ENCODE measurements at places on chromosomes 1 and 21.
A peak's percentile ranks its signal among the peaks of the same experiment; 100 is the strongest.

GRCh38 chr1:91891969-91892368 lies 6.0 kb upstream of the TGFBR3 start:
- no peak for DNase-seq

DNA sequence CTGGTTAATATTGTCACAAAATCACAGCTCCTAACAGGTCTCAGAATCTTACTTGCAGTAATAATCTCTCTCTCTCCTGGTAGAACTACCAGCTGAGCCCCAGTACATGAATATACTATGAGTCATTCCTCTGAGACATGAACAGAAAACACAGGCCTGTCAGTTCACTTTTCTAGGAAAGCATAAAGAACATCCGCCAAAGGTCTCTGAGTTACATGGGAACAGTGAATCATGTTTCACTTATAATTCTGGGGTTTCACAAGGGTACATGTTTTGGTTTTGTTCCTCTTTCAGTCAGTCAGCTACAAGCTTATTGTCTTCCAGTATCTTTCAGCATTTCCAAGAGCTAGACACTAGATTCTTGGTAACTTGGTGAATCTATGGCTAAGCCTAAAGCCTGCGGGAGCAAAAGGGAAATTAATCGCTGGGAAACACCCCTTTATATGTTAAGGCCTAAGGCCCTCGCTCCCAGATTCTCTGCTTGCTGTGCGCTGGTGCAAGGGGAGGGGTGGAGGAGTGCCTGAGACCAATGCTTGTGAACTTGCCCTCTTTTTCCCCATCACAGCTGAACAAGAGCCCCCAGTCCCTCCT lies 31.7 kb downstream of the IFNGR2 start:
- no peak for DNase-seq

GRCh38 chr1:7890853-7891252 lies 38.0 kb upstream of the UTS2 start:
- no peak for DNase-seq

- no peak for DNase-seq
Observed at GRCh38 chr1:165753934-165754333, 14.7 kb downstream of the TMCO1 start.

DNA sequence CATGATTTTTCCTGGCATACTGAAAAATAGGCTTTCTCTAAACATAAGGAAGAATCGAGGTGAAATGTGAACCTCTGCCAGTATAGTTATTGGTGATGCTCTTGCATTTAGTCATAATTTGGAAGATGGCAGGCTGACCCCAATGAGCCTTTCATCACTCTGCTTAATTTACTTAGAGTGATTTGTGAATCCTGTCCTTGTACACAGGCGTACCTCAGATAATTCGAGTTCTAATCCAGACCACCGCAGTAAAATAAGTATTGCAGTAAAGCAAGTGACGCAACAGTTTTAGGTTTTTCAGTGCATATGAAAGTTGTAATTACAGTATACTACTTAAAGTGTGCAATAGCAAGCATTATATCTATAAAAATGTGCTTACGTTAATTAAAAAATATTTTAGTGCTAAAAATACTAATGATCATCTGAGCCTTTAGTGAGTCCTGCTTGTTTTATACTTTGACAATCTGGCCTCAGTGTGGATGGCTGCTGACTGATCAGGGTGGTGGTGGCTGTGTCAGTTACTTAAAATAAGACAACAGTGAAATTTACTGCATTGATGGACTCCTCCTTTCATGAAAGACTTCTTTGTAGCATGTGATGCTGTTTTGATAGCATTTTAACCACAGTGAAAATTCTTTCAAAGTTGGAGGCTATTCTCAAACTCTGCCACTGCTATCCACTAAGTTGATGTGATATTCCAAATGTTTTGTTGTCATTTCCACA lies 1.7 kb downstream of the PKNOX1 start:
- DNase-seq: no peak

DNA sequence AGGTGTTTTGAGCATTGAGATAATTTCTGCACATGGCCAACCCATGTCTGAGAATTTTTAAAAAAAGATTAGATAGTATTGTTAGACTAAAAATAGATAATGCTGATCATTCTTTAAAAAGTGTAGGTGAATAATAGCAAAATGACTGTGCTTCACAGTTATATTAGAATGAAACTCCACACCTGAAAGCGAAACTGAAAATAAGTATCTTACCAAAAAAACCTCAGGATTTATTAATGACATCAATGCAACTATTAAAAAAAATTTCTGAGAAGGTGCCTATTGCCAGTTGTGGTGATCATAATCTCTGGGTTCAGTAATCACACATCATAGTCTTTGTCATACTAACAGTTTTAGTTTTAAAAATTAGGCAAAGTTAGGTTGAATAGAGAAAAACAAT lies 36.5 kb downstream of the PLA2G4A start:
- DNase-seq: no peak

GRCh38 chr1:207021139-207021861 lies 11.3 kb downstream of the C1orf116 start:
- no peak for DNase-seq

DNA sequence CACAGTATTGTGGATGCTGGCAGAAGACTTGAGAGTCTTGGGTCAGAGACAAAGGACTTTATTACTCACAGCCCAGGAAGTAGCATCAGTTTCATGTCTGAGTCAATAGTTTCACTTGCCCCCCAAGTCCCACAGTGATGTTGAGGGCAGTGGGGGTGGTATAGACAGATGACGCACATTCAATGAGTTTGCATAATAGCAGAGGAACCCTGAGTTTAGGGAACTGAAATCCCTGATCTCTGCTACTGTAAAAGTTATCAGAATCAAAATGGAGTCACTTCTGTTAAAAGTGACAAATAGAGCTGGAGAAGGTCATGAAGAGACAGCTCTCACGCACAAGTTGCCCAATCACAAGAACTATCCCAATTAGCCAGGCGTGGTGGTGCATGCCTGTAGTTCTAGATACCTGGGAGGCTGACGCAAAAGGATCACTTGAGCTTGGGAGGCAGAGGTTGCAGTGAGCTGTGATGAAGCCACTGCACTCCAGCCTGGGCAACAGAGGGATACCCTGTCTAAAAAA lies 11.5 kb upstream of the HCRTR1 start:
- no peak for DNase-seq

GRCh38 chr21:44082648-44083440 lies 24.4 kb upstream of the PWP2 start:
- DNase-seq: peak; percentile 27

- DNase-seq: no peak
Observed at GRCh38 chr1:15083578-15083977, 70.0 kb upstream of the TMEM51 start.

GRCh38 chr1:93670141-93670540 lies 11.5 kb downstream of the BCAR3 start:
- no peak for DNase-seq

DNA sequence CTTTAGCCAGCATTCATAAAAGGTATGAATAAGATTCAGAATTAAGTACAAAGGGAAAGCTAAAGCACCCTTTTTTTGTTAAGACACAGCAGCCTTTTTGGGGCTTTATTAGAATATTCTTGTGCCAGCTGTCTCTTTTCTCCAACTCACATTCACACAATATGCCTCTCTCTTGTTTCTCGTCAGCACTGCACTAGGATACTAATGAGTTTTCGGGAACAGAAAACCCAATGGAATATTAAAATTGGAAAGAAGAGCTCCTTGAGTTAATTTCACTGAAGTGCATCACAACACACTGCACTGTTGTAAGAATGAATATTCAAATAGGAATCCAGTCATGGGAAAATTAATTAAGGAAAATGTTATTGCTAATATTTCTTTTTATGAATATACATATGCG lies 410.4 kb upstream of the BEND5 start:
- no peak for DNase-seq

DNA sequence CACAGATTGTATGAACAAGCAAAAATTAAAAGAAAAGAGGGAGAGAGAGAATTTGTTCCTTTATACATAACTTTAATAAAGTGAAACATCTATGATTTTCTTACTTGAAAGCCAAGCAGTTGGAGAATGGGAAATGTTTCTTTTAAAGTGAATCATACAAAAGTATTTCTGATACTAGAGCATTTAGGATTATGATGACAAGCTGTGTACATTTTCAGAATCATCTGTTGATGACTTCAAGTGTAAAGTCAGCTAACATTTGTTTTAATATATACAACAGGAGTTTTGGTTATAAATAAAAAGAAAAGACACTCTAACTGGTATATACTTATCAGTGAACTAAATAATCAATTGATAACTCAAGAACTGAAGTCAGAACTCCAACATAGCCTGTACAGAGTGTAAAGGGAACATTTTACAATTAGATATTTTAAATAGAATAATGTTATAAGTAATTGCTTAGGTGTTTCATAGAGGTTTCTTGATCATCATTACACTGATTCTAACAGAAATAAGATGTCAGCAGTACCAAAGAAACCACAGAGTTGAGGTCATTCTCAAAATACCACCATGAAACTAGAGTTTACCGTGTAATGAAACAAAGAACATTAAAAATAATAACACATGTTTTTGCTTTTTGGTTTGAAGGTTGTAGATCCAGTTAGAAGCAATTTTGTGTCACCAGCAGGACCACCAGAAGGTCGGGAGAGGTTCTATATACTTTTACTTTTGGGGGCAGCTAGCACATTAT lies 103.4 kb downstream of the COL24A1 start:
- DNase-seq: no peak

DNA sequence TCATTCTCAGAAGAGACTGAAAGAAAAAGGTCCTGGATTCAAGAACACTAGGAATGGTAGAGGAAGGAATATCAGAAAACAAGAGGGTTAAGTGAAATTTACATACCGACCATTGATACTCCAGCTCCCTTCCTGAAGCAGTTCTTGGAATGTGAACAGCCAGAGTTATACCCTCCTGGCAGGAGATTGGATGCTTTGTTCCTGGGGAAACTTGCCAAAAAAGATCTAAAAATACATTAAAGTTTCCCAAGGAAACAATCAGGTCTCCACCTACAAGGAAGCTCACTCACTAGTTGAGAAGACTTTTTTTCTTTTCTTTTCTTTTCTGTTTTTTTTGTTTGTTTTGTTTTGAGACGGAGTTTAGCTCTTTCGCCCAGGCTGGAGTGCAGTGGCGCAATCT lies 91.1 kb downstream of the HLX start:
- DNase-seq: no peak

DNA sequence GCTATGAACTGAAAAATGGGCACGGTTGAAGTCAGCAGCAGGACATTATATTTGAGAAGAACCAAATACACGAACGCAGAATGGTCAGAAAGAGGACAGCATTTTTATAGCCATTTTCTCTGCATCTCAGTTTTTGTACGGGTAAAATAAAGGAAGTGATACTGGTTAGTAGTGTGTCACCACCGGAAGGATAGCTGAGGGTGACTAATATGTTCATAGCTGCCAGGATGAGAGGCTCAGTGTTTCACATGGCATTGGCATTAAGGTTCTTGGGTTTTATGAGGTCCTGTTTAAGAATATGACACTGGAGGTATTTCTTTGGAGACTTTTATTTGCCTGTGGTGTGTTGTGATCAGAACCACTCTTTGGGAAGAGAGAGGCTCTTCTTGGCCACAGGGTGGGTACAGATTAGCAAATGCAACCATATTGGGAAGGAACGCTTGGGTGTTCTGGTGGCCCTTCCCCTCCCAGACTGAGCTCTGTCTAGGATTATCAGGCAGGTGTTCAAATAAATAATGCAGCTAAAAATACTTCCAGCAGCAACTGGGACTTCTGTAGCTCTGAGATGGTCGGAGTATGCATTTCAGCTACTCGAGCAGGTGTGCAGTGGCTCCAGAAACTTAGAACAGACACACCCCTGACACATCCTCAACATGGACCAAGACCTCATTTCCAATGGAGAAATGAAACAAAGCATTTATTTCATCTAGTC lies 158.2 kb downstream of the PBX1 start:
- no peak for DNase-seq

GRCh38 chr1:186202271-186202764 lies 172.7 kb downstream of the TPR start:
- DNase-seq: no peak

- no peak for DNase-seq
Observed at GRCh38 chr1:199746666-199747384, 280.7 kb upstream of the NR5A2 start.

GRCh38 chr1:157106813-157107189 lies 7.2 kb upstream of the ETV3L start:
- no peak for DNase-seq

DNA sequence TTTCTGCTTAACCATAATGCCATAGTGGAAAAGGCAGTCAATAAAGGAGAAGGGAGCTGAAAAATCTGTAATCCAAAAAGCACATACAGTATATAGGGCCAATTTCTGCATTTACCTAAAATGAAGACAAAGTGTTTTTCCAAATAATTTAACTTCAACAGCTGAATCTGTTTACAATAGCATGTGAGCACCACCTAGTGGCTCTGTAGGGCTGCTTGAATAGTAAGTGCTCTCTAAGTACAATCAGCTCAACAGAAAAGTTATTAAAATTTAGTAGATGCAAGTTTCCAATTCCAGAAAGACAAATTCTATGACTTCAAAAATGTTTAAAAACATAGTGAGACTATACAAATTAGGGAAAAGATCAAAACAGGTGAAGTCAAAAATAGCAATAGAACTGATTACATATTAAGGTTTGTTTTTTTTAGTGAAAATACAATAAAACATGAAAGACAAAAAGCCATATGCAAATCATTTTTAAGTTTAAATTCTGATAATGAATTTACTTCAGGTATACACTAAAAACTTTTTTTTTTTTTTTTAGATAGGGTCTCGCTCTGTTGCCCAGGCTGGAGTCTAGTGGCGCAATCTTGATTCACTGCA lies 220.0 kb downstream of the SETD4 start:
- no peak for DNase-seq

DNA sequence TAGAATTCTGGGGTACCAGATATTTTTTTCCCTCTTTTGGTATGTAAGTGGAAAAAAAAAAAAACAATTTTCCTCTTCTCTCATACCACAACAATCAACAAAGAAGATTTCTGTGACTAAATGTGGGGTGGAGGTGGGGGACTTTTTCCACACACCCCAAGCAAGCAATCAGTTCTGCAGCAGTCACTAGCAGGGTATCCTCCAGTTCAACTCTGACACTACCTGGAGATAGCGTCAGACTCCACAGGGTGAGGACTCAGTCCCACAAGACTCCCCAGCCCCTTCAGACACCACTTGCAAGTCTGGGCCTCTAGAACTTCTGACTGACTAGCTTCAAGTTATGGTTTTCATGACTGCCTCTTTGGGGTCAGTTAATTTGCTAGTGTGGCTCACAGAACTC lies 6.2 kb downstream of the DHX9 start:
- no peak for DNase-seq

DNA sequence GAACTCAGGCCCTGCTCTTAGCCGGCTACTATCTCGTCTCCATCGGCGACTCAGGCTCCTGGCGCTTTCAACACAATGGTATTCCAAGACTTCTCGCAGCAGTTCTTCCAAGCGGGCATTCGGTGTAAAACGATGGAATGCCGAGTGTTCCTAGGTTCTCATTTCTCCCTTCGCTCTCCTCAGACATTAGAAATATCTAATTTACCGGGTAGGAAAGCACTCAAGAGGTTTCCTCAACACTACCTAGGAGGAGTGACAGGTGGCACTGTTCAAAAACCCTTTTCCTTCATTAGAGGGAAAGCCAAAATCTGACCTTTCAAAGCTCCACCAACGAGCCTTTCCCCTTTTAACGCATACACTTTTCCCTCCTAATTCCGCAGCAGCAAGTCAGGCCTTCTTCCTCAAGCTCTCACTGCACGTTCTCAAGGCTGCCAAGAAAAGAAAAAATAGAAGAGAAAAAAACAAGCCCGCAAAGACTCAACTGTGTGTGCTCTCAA lies 601 bp downstream of the UBE2G2 start:
- DNase-seq: no peak
